NCI-H1105 (cell line): ENCODE measurements at places on chromosomes 13 and 19.

GRCh38 chr13:114131583-114132418 is 622 bp downstream of the RASA3 start:
- DNase-seq = no peak

- DNase-seq = no peak
Observed at GRCh38 chr13:31749929-31750328, 10.6 kb downstream of the RXFP2 start.

DNA sequence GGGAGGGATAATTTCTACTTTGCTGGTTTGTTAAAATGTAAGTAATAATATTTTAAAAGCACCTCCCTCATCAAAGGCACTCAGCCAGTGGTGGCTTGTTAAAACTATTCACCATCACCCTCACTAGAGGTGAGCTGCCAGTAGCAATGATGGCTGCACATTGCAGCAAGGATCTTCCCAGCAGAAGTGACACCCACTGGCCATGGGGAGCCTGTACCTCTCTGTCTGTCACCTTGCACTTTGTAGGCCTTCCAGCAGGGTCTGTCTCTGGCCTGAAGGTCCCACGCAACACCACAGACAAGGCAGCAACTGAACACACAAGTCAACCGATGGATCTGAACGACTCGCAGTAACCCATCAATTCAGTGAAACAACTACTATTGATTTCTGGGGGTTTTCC is 47.3 kb upstream of the C13orf42 start:
- no peak for DNase-seq

- no peak for DNase-seq
Observed at GRCh38 chr13:27106144-27106543, 65.5 kb downstream of the USP12 start.

DNA sequence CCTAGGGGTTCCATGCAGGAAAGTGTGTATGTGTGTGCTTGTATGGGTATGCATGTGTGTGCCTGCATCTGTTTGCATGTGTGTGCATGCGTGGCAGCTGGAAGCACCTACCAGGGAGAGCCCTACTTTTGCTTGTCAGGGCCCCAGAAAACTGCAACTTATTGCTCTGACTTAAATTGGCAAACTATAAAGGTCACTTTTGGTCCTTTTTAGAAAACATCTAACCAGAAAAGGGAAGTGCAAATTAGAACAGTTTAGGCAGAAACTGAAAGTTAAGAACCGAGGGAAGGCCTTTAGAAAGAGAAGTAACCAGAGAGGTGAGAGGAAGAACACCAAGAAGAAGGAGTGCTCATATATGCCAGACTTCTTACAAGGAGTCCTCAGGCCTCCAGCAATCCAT is 32.5 kb downstream of the DLEU7 start:
- no peak for DNase-seq

GRCh38 chr19:3188627-3189596 is 3.2 kb downstream of the NCLN start:
- DNase-seq = no peak

GRCh38 chr19:852136-853013 is at the start of gene ELANE:
Gene ELANE (plus strand): TSS chr19:852303. CDS start chr19:852329, 26 bp downstream.
- no peak for DNase-seq
